PC-3 (cell line): ENCODE measurements at places on chromosomes 7 and 10. TPM values are rescaled to one million over a fixed set of nuclear protein-coding genes. Genes with fewer than 3 reads are reported as not detected.

Gene CCNJ
- 3.2 and 3.9 TPM in 2 replicates for total RNA-seq

Gene CLDN4
- total RNA-seq: 656 and 724 TPM in 2 replicates

Gene NPY4R
- not detected in 2 replicates for total RNA-seq

Gene CREB5
- total RNA-seq: 5.2 and 6.0 TPM in 2 replicates

Gene UPK3B
- 3.0 and 10.7 TPM in 2 replicates for total RNA-seq

Gene AP4M1
- total RNA-seq: 17.9 and 23.9 TPM in 2 replicates

Gene AKR1C2
- total RNA-seq: 0.66 TPM in 1 of 2 replicates, not detected in the other

Gene NPFFR1
- total RNA-seq: not detected in 2 replicates

Gene EPDR1
- total RNA-seq: 22.7 and 26.6 TPM in 2 replicates

Gene VOPP1
- 60.2 and 64.8 TPM in 2 replicates for total RNA-seq

Gene KEL
- 0.18 TPM in 1 of 2 replicates, not detected in the other for total RNA-seq

Gene DYDC2
- total RNA-seq: not detected in 2 replicates

Gene URGCP
- 29.8 and 33.2 TPM in 2 replicates for total RNA-seq

Gene SORBS1
- total RNA-seq: 3.7 and 4.1 TPM in 2 replicates

Gene DGKI
- total RNA-seq: 0.52 TPM in 1 of 2 replicates, not detected in the other

Gene DPYSL4
- 10.2 and 10.9 TPM in 2 replicates for total RNA-seq

Gene ARHGAP22
- 12.2 and 14.9 TPM in 2 replicates for total RNA-seq

Gene PCLO
- 3.5 and 7.5 TPM in 2 replicates for total RNA-seq

Gene AKR1C4
- not detected in 2 replicates for total RNA-seq

Gene KLF14
- total RNA-seq: not detected in 2 replicates

Gene CYP2C9
- not detected in 2 replicates for total RNA-seq

Gene MYL10
- 0.69 TPM in 1 of 2 replicates, not detected in the other for total RNA-seq

Gene PIK3AP1
- total RNA-seq: 3.7 and 4.7 TPM in 2 replicates

Gene PNLIPRP2
- not detected in 2 replicates for total RNA-seq

Gene DLX5
- total RNA-seq: 0.15 and 0.23 TPM in 2 replicates

Gene CRTAC1
- not detected in 2 replicates for total RNA-seq

Gene KCNMA1
- 143 and 193 TPM in 2 replicates for total RNA-seq

Gene ASB4
- not detected in 2 replicates for total RNA-seq

Gene ZNF853
- 1.0 and 1.6 TPM in 2 replicates for total RNA-seq

Gene CHST3
- total RNA-seq: 12.7 and 17.0 TPM in 2 replicates
